ENCODE measurements at places on chromosomes 12 and 14.

GRCh38 chr12:51419425-51420193 is 5.0 kb upstream of the SLC4A8 start:
- DNase-seq = peak; percentile 72

- DNase-seq = no peak
Measured at GRCh38 chr12:5384015-5384414, 47.9 kb upstream of the NTF3 start.

GRCh38 chr14:68770051-68770450 is 22.8 kb downstream of the ZFP36L1 start:
- no peak for DNase-seq

DNA sequence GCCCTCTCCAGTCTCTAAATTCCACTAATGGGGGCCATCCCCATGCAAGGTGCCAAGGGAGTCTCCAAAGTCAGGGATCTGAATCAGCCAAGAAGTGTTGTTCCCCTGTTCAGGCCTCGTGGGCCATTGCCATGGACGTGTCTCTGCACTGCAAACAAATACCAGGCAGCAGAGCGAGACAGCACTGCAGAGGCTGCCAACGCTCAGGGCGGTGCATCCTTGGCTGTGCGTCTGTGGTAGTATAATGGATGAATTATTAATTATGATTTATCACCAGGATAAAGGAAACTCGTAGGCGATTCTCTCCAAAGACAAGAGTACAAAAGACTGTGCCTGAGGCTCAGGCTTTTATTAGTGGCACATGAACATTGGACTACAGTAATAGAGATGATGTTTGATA is 122.3 kb upstream of the NTF3 start:
- no peak for DNase-seq

DNA sequence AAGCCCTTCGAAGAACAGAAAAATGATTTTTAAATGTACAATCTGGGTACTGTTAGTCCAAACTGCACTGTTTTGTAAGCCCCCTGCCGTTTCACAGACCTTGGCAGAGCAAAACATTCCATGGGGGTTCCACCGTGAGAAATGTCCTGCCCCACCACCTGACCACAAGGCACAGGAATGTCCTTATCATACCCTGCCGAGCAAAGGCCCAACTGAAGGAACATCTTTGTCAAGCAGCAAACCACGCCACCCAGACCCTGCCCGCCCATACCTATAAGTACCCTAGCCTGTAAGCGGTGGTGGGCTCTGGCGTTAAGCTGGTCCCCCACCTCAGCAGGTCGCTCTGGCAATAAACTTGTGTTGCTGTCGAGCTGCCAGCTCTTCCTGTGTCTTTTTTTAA is 181.6 kb upstream of the PZP start:
- no peak for DNase-seq

- DNase-seq = no peak
Measured at GRCh38 chr14:60735416-60735815, 855 bp downstream of the MNAT1 start.

DNA sequence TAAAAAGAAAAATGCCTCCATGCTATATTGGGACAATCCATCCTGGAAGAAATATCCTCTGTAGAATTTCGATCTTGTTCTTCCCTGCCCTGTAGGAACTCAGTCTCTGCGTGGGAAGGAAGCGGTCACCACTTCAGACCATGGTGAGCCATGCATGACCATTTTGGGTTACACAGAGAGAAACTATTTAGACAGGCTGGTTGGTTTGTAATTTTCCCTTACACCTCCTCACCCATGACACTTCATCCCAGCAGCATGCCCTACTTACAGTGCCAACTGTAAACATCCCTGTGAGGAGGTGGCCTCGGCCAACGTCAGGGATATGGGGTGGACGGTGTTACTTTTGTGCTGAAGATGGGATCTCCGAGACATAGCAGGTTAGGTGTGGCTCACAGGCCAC is 121.4 kb downstream of the SMOC1 start:
- DNase-seq = no peak

DNA sequence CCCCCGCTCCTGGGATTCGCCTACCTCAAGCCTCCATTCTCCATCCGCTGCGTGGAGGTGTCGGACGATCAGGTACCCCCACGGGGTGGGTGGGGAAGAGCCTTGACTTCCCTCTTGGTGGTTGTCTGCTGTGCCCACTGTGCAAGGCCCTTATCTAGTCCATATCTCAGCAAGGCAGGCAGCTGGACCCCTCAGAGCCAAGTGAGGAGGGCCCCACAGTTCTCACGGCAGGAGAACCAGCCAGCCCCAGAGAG is 39.9 kb downstream of the MMAB start:
- no peak for DNase-seq

DNA sequence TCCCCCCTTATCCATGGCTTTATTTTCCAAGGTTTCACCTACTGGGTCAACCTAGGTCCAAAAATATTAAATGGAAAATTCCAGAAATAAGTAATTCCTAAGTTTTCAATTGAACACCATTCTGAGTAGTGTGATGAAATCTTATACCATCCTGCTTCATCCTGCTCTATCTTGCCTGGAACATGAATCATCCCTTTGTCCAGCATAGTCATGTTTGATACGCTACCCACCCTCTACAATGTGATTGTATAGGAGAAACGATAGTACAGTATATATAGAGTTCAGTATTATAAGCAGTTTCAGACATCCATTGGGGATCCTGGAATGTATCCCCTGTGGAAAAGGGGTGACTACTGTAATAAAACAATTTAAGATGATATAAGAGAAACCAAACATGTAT is 62.2 kb downstream of the IFNG start:
- DNase-seq = no peak

DNA sequence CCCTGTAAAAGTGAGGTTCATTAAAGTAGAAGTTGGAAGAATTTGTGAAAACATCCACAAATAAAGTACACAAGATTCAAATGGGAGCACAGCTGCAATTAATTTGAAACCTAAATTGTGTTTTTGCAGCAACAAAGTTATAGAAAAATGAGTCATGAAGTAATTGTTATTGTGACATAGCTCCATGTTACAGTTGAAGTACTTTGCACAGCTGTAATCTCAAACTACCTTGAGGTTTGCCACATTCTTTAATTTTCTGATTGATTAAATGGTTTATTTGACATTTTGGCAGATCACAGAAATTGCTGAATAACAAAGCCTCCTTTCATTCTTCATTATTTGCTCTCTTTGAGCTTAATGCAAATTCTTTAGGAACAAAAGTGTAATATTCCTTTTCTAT is 111.3 kb downstream of the RMST start:
- no peak for DNase-seq

GRCh38 chr14:99237288-99237687 is 34.7 kb downstream of the BCL11B start:
- no peak for DNase-seq

All from islet precursor cell (in vitro differentiated cells).